ENCODE measurements at places on chromosomes 12 and 14.

GRCh38 chr12:51349026-51349425, 2.5 kb upstream of the CELA1 start:
- no peak for DNase-seq

DNA sequence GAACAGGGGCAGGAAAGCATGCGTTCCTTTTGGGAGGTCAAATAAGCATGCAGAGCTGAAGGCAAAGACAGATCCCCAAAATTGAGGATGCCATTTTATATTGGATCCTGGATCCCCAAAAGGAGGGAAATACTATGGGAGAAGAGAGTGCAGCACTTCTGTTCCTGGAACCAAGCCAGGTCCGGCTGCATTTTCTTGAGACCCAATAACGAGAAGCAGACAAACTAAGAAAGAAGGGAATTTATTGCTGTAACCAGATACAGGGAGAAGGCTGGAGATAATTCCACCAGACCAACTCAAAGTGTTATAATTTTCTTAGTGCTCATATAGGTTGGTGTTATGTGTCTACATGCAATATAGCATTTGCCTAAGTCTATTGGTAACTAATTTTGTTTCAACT, 60.8 kb downstream of the PDE6H start:
- no peak for DNase-seq

GRCh38 chr12:32051511-32052211, 55.0 kb upstream of the BICD1 start:
- no peak for DNase-seq

GRCh38 chr12:63994704-63995103, 150.2 kb downstream of the SRGAP1 start:
- no peak for DNase-seq

DNA sequence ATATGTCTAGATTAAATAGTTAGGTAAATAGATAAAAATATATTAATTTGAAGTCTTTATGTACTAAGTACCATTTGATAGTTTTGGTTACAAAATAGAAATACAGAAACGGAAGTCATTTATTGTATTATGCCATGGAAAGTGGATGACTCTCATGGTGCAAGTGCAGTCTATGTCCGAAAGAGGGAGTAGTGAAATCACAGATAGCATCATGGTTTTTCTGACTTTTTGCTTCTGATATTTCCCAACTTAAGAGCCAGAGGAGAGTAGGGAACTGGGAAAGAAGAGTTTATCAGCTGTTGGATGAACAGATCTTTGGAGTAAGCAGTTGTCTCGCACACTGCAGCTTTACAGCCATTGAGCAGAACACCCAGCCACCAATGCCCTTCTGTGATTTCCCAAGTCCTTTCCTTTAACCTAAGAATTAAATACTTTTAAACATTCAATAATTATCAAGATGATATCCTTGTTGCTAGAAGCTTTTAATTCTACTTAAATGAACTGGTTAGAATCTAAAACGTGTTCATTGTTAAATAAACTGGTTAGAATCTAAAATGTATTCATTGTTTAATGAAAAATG, 18.4 kb upstream of the SRGAP1 start:
- DNase-seq: no peak

DNA sequence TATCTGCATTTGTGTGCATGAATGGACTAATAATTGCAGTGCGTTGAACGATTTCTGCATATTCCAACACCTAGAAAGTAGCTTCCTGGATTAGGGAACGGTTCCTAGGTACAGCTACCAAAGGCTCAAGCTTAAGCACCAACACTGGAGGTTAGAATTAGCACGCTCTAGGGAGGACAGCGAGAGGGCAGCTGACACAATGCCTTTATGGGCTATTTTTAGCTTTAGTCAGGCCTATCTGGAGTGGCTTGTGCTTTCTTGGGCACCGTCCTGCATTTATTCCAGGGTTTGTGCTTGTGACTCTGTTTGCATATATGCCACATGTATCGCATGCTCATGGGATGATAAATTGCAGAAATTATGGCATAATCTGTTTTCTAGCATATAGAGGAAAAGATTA, 13.7 kb downstream of the ETV6 start:
- no peak for DNase-seq

DNA sequence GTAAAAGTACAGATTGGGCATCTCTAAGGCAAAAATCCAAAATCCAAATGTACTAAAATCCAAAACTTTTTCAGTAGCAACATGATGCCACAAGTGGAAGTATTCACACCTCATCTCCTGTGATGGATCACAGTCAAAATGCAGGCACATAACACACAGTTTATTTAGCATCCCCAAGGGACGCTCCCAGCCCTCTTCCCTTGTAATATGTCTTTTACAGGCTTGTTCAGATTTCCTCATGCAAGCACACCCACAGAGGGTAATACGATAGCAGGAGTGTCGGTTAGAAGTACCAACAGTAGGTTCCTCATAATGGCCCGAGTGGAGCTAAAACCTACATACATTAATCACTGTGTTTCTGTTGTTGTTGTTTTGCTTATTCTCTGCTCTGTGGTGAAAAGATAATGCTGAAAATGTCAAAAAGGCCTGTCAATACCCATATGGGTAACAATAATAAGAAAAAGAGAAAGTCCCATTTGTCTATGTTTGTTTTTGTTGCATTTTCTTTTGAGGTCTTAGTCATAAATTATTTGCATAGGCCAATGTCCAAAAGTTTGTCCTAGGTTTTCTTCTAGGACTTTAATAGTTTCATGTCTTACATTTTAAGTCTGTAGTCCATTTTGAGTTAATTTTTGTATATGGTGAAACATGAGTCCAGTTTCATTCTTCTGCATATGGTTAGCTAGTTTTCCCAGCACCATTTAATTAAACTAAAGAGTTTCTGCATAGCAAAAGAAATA, 133.1 kb downstream of the LRIG3 start:
- no peak for DNase-seq

GRCh38 chr14:36478782-36479181, 41.2 kb downstream of the NKX2-1 start:
- no peak for DNase-seq

DNA sequence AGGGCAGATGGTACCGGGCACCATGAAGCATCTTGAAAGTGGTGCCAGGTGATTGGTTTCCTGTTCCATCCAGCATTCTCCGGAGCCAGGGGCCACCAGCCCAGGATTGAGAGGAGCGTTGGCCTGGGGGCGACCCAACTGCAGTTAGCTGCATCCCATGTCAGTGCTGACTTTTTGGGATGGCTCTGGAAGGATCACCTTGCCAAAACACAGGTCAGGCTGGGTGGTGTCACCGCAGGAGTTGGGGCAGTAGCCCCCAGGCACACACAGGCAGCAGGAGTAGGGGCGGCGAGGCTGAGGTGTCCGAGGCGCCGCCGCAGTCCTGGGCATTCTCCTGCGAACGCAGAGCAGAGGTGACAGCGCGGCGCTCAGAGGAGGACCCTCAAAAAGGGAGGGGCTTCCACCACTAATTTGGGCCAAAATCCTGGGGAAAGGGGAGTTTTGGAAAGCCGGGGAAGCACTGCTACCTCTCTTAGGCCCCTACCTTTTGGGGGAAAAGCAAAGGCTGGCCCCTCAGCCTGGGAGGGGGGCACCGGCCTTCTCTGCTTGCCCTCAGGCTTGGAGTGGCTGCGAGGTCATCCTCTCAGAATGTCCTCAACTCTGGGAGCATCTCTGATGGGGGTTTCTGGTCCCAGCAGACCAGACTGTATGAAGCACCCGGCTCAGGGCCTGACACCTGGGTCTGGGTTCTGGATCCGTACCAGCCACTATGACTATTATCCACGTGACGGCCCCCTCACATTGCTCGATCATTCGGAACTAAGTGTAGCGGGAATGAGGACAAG, 26.7 kb upstream of the LRTM2 start:
- DNase-seq: no peak

DNA sequence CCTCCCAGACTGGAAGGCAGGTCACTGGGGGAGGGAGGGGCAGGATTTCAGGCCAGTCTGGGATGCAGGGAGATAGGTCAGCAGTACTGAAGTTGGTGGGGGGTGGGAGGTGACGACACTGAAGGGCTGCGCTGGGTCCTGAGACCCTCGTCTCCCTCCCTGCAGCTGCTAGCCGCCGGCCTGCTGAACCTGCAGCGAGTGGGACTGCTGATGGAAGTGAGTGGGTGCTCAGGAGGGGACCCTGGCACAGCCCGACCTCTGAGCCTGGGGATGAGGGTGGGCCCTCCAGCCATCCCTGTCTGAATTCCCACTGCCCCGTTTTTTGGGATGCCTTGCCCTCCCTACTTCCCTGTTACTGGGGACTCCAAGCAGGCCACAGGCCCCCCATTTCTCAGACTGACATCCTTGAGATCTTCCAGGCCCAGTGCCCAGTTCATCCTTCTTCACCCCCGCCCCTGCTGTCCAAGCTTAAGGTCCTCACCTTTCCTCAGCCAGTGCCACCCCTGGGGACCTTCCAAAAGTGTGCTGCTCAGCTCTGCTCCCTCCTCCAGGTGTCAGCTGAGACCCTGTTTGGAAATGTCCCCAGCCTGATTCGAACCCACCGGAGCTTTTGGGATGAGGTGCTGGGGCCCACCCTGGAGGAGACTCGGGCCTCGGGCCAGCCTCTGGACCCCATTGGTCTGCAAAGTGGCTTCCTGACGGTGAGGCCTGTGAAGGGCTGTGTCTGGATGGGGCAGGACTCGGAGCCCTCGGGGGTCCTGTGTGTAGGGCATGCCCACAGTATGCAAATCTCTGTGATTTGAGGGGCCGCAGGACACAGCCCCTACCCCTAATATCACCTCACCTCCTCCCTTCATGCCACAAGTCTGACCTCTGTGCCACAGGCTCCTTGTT, 5.5 kb downstream of the PLEKHG6 start:
- DNase-seq: no peak

- DNase-seq: no peak
Measured at GRCh38 chr12:104454997-104455396, 1.8 kb upstream of the CHST11 start.

DNA sequence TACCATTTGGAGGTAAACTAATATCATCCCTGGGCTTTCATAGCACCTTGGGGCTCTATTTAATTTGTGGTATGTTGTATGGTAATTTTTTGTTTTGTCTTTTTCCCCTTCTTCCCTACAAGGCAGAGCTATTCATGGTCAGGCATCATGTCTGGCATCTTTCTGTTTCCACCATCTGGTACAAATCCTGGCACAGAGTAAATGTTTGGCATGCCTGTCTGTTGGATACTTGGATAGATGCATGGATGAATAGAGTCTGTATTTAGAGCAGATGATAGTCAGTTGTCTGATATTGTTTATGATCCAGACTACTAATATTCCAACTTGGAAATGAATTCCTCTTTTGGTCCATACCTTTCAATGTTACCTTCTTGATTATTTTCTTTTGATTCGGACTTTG, 139.8 kb downstream of the NEDD1 start:
- DNase-seq: no peak

GRCh38 chr12:39846971-39847650, 227.5 kb upstream of the ABCD2 start:
- no peak for DNase-seq

DNA sequence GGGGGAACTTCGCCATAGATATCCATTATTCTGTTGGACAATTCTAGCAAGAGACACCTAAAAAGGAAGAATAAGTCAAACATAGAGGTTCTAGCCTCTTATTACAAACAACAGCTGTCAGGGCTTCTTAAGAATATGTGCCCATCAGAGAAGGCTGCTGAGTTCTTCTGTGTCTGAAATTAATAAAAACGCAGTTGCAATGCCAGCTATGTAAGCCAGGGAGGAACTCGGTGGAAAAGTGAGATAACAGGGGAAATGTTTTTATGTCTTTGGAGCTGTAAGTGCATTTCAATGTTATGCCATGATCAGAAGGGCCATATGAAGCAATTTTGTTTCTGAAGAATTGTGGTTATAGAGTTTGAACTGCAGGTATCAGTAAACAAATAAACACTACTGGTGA, 95.0 kb downstream of the SYT1 start:
- no peak for DNase-seq

- no peak for DNase-seq
Measured at GRCh38 chr14:93686268-93686667, 102.0 kb downstream of the PRIMA1 start.

DNA sequence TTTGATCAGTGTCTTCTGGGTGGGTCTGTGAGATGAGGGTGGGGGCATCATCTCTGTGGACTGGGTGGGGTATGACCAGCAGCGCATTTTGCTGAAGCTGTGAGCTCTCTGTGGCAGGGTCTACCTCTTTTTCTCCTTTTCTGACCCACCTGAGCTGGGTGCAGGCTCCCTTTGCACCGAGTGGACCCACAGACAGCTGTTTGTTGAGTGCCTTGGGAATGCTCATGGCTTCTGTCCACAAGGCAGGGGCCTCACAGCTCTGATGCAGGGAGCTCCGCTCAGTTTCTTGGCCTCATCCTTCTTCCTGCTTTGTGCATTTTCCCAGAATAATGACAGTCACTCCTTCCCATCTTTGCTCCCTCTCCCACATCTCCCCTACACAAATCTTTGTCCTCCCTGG, 380.6 kb downstream of the DPF3 start:
- no peak for DNase-seq

GRCh38 chr14:33676135-33676566, 274.7 kb downstream of the EGLN3 start:
- no peak for DNase-seq

DNA sequence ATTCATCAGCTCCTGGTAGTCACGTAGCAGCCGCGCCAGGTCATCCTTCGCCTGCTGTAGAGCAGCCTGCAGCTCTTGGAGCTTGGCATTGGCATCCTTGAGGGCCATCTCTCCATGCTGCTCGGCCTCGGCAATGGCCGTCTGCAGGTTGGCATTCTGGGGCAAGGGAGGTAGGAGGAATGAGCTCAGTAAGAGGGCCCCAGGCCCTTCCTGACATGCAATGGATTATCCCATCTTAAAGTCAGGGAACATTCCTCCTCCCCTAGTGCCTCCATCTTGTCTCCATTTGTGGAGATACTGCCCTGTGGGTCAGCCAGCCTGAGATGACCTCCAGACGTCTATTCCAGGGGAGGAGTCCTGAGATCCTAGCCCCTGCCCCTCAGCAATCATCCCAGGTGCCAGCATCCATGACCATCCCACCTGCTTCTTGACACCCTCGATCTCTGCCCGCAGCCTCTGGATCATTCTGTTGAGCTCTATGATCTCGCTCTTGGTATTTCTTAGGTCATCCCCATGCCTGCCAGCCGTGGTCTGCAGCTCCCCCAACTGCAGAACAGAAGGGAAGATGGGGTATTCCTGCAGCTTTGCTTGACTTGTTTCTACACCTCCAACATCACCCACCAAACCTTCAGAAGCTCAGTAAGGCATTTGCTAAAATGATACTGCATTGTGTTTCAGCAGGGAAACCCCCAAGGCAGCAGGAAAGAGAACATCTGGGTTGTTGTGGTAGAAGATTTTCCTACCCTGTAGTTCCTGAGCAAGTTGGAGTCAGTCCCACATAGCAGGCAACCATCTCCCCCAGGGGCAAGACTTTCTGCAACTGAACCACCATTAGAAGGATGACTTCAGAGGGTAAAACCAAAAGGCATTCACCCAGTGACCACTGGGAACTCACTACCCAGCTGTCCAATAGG, 4.4 kb downstream of the KRT3 start:
- DNase-seq: no peak

GRCh38 chr14:64899958-64900357, 14.3 kb upstream of the CHURC1 start:
- no peak for DNase-seq

GRCh38 chr12:400828-401227, 616 bp upstream of the CCDC77 start:
- no peak for DNase-seq

- DNase-seq: no peak
Measured at GRCh38 chr14:24241829-24242443, 487 bp downstream of the TINF2 start.
